ENCODE measurements at places on chromosomes 12 and 14.

DNA sequence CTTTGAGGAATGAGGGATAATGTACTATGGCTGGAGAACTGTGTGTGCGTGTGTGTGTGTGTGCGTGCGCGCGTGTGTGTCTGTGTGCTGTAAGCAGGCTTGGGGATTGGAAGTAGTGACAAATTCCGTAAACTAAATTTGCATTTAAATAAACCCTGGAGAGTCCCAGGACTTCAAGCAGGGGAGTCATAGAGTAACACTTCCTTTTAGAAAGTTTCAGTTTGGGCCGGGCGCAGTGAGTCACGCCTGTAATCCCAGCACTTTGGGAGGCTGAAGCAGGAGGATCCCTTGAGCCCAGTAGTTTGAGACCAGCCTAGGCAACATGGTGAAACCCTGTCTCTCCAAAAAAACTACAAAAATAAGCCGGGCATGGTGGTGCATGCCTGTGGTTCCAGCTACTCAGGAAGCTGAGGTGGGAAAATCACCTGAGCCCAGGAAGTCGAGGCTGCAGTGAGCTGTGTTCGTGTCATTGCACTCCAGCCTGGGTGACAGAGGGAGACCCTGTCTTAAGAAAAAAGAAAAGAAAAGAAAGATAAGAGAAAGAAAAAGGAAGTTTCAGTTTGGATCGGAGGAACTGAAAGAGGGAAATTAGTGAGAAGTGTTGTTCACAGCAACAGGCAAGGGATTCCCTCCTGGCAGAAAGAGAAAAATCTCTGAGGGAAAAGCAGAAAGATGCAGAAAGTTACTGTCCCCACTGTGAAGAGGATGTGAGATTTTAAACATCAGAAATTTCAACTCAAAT lies 222.7 kb upstream of the SOX5 start:
- no peak for DNase-seq

DNA sequence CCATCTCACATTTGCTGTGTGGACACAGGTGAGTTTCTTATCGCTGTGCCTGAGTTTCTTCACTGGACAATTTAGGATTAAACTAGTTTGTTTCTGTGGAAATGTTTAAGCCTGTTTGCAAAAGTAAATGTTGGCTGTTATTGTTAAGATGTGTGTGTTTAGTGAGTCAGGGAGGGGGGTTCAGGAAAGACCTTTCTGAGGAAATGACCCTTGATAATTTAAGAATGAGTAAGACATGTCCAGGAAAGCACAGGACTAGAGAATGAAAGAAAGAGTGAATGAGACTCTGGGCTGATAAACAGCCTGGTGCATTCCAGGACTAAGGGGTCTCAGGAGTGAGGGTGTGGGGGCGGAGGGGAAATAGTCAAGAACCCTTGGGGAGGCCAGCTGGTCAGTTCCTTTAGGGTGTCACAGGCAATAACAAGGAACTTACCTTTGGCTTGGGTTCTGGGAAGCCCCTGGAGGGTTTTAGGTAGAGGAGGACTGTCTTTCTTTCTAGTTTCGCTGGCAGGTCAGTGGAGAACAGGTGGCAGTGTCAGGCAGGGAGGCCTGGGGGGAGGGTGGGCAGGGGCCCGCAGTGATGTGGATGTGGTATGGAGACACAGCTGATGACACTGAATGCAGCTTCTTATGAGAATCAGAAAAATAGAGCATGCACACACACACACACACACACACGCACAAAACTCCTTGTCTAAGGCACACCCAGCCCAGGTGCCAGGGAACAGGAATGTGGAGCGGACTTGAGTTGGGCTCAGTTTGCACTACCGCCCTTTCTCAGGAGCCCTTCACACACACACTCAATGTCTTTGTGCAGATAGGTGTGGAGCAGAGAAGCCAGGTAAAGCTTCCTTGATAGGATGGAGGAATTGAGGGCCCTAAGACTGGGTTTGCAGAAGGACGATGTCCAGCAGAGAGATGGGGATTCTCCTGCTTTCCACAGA lies 1005.5 kb downstream of the VRK1 start:
- DNase-seq: no peak

DNA sequence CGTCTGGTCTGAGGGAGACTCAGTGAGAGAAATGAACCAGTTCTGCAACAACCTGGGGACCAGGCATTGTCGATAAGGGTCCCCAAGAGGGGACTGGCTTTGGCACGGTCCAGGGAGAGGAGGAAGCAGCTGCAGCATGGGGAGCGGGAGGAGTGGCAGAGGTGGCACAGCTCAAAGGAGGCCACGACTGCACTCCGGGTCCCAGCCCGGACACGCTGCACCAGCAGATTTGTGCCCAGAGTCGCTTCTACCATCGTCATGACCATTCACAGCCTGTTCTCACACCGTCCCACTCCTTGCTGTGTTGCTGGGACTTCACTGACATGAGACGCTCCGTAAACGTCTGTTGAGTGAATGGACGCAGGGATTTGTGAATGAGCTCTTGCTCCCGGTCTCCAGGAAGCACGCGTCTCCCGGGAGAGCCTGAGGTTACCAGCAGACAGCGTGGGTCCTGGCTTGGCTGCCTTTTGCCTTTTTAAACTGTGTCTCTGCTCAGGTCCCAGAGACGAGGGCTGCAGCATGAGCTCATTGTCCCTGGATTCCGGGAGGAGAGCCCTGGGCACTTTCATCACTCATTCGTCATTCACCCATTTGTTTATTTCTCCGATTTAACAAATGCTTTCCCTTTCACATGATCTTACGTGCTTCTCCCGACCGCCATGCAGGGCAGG lies 137.0 kb downstream of the PIWIL1 start:
- DNase-seq: no peak

DNA sequence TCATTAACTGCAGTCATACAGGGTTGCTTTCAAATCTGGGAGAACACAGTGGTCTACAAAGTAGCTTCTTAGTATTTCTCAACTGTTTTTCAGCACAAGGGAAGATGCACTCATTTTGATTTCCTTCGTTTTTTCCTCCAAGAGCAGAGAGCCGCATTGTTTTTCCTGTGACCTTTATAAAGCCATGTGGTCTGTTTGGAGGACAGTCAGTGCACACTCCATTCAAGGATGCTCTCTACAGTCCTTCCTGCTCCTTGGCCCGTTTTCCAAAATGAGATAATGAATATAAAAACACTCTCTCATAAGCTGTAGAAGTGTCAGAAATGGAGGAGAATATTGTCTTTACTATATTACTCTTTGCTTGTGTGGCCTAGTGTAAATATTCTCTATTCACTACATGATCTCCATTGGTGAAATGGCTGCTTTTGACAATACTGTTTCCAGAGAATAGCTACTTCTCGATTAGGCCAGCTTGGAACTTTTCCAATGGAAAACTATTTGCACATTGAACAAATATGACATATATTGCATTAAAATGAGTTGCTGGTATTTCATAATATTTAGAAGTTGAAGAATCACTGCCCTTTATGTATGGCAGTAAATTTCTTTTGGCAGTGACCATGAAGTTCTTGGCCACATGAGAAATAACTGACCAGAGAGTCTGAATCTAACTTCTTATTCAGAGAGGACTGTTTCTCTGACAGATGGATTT lies 393.1 kb upstream of the RGS6 start:
- no peak for DNase-seq

DNA sequence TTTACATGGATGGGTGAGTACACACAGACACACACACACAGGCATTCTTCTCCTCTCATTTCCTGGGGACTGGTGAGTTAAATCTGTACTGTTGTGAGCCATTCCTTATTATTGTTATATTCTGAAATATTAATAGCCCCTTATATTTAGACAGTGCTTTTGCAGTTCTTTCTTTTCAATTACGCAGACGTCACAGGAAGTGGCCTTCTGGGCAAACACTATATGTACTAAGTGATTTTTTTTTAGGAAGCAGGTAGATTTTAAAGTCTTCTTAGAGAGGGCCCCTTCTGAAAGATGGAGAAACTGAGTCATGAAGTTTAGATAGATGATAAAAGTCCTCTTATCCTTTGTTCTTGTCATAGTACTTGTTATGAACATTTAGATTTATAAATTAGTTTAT lies 1213.6 kb downstream of the VRK1 start:
- DNase-seq: no peak

DNA sequence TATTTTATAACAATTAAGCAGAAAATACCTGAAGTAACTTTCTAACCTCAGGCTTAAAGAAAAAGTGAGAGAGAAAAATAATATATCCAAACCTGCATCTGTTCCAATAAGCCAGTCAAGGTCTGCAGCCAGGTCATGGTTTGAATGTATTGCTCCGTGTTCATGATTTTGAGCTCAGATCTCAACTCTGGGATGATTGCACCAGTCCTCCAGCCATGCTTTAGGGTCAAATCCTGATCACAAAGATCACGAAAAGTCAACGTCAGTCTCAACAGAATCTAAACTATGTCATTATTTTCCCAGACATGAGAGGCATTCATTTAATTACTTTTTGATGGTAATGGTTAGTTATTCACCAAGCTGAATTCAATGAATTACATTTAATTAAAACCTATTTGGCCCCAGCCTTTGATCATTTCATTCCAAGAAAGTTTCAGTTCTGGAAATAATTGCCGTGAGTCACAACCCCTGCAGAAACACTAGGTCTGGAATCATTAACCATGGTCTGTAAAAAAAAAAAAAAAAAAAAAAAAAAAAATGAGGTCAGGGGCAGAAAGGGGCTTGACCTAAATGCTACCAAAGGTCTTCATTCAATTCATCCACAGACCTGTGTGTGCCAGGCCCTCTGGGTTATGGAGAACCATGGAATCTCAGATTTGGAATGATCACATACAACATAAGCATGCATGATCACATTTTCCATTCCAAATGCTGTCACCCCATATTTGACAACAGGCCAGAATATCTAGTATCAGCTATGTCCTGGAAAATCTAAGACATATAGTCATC lies 55.6 kb downstream of the NT5DC3 start:
- no peak for DNase-seq

- DNase-seq: no peak
Measured at GRCh38 chr12:39199351-39199750, 243.6 kb downstream of the KIF21A start.

DNA sequence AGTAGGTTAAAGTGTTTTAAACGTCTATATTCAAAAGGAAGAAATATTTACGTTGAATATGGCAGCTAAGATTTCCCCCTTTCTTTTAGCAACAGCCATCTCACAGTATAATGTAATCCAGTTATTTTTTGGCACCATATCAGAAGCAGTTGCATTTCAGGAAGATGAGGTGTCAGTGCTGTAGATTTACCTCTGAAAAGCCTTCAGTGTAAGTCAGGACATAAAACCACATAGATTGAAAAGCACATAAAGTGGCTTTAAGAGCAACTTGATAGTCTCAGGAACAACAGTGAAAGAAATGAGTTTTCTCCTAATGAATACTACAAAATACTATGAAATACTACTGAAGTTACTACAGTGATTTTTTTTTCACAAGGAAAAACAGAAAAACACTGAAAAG lies 6.9 kb downstream of the MLH3 start:
- no peak for DNase-seq

GRCh38 chr12:41684997-41685396 lies 459.7 kb downstream of the GXYLT1 start:
- DNase-seq: no peak

GRCh38 chr14:69660344-69661193 lies 49.2 kb downstream of the SUSD6 start:
- no peak for DNase-seq

- DNase-seq: no peak
Measured at GRCh38 chr12:121975021-121975420, 46.7 kb upstream of the BCL7A start.

- no peak for DNase-seq
Measured at GRCh38 chr12:98745578-98746391, 100.7 kb downstream of the APAF1 start.

GRCh38 chr12:50677858-50678257 lies 86.0 kb upstream of the ATF1 start:
- DNase-seq: no peak

DNA sequence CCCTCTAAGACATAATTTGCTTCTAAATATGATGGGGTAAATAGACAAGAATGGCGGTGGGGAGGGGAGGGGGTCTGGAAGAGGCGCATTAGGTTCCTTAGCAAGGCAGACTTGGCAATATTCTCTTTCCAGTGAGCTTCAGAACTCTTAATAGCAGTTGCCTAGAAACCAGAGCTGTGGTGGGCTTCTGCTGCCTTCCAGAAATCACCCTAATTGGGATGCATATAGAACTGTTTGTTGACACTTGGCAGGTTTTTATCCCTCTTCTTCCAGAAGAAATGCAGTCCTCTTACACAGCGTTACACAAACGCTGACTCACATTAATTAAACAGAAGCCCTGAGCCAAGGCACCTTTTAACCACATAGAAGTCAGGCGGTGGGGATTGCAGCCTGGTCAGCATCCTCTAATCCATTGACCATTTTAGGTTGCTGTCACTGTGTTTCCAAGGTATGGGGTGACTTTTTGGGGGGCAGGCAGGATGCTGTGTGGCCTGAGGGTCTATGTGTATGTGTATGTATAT lies 114.1 kb downstream of the CCDC60 start:
- no peak for DNase-seq

DNA sequence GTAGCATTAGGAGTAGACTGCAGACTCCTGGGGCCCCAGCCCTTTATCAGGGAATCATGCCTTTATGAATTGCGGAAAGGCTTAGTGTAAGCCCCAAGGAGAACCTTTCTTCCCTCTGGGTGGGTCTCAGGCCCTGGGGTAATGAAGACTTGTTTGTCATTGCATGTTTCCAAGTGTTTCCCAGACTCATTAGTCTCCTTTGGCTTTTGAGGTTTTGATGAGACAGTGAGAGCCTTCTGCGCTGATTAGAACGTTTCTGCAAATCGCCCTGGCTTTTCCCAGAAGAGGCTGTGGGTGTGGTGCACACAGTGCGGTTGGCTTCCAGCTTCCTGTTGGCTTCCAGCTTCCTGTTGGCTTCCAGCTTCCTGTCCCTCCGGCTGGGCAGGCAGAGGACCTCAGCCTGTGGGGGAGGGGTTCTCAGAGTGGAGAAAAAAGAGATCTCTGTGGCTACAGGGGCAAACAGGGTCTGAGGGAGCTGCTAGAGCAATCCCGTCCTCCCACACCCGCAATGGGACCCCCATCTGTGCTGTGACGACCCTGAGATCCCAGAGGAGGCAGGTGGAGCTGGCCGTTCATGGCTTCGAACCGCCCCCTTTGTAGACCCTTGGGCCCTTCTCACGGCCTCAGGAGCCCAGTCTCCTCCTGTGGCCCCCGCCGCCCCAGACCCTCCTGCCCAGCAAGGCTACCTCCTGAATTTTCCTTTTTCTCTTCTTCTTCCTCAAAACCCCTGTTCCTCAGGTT lies 42.1 kb downstream of the GPR68 start:
- no peak for DNase-seq

DNA sequence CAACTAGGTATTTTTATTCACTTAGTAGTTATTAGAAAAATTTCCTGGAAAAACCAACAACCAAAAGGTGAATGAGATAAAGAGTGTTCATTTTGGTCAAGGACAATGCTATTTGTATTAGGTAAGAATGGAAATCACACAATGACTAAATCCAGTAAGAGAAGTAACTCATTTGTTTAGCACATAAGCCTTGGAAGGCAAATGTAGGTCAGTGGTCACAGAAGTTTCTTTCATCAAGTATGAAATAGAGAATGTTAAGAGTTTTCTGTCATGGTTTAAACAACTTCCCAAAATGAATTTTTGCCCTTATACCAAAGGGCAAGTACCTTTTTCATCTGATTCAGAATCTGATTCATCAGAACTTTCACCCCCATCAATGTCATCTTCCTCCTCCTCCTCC lies 101.7 kb downstream of the KIF21A start:
- DNase-seq: no peak
